ENCODE measurements at places on chromosomes 13 and 19.

DNA sequence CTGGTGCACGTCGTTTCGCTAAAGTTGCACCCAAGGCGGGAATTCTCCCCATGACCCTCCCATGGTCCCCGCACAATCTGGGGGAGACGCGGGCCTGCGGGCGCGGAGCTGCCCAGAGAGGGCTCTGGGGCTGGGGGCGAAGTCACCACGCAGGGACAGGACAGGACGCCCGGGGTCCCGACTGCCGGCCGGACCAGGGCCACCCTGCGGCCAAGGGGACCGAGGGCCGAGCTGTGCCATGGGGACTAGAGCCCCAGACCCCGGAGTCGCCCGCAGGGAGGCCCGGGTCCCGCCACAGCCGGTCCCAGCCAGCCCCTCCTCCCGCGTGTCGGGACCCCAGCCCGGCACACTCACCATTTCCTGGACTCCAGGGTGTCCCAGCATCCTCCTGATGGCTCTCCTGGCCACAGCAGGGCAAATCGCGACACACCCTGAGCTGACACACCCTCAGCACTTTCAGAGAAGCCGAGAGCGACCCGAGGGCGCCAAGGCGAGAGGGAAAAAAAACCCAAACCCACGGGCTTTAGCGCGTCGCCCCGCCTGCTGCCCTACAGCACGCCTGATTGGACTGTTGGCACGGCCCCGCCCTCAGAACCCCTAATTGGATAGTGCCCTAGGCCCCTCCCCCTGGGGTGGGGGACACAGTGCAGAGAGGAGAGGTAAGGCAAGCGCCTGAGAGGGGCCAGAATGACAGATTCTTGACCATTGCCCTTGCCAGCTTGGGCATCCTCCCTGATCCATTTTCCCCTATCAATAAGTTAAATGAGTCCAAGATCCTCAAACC, 28.6 kb downstream of the ZNF44 start:
- DNase-seq = no peak

DNA sequence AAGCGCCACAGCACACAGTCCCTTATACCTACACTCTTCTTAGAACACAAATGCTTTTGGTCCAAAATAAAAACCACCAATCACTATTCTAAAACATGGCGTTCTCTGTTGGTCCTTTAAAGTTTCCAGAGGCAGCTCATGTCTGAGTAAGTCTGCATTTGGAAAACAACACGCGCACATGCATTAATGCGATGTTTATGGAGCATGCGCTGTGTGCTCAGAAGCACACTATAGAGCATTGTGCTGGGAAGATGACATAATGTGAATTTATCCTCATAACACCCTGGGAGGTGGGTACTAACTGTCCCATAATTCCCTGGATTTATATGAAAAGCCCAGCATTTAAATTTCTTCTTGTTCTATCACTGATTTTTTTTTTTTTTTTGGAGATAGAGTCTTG, 10.7 kb downstream of the ZNF682 start:
- DNase-seq = no peak

DNA sequence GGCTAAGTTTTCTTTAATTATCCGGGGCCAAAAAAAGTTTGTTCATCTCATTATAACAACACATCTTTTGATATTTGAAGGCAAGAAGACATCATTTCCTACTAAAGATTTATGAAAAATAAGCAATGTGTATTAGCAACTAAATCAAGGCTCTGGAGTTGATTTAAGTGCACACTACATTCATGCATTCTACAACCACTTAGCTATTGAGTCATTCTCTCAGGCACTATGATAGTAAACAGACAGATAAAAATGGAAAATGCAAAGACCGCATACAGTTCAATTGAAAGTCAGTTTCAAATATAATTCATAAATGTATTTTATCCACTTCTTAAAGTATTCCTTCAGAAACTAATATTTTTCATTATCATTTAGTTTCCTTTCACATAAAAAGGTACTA, 1395.2 kb downstream of the PCDH9 start:
- DNase-seq = no peak

DNA sequence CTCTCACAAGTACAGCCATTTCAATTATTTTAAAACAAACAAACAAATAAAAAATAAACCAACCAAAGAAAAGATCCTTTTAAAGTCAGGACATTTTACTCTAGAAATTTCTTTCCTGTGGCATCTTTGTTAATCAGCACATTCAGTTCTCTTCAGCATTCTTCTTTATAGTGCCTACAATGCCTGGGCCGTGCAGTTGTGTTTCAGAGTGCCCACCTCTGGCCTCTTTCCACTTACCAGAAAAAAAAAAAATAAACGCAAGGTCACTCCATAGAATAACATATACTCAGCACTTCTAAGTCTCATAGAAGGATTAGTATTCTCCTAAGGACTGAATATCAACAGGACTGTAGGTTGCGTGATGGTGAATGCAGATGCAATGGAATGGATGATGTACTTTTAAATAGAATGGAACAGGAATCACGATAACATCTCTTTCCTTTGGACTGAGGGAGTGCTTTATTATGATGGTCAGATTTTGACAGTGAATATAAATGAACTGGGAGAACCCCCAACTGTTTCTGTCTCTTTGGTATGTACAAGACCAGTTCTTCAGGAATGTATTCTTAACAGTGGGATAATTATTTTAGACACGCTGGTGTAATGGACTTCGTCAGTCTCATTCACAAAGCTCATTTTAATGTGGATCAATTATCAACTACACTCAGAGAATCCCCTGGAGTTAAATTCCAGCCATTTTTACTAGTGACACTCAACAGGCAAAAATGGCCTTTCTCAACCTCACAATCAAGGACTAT, 125.0 kb upstream of the NBEA start:
- DNase-seq = no peak

- DNase-seq = no peak
These were observed 1.7 kb upstream of the ELANE start for GRCh38 chr19:850221-850978.
